ENCODE measurements at places on chromosomes 2 and 18.

DNA sequence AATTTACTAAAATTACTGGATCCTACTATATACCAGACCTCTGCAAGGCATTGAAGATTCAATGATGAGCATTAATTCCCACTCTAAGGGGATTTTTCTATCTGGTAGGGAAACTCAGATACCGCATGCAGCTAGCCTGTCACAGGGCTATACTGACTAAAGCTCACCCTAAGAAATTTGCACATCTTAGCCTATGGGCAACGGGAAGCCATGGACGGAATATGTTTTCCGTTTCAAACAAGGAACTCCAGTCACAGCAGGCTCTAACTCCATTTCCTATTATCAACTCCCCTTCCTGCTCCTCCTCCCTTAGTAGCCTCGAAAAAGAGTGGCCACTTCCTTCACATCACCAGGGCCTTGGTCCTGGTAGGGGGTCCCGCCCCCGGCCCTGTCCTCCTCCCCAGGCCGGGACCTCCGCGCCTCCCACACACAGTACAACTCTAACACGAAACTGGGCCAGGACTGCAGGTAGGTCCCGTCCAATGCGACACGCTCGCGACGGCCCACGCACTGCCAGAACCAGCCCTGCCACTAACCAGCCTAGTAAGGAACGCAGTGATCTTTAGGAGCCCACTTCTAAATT lies 659 bp upstream of the COX5B start:
- no peak for DNase-seq

- DNase-seq, result no peak
These were observed 99.7 kb downstream of the RND3 start for GRCh38 chr2:150387586-150388288.

DNA sequence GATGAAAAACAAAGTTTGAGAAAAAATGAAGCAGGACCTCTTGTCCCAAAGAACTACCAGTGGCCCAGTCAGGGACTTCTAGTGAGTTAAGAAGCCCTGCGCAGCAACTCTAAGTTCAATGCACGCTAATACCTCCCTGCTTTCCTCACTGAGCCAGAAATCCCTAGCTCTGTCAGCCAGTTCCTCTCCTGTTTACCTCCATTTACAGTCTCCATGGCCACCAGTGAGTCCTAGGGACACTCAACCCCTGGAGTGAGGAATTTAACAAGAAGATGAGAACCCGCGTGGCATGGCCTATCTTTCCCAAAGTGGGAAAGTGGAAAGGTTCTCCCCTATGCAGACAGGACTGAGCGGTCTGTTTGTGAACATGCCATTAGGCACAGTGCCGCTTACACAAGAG lies 31.0 kb downstream of the MRPL33 start:
- no peak for DNase-seq

DNA sequence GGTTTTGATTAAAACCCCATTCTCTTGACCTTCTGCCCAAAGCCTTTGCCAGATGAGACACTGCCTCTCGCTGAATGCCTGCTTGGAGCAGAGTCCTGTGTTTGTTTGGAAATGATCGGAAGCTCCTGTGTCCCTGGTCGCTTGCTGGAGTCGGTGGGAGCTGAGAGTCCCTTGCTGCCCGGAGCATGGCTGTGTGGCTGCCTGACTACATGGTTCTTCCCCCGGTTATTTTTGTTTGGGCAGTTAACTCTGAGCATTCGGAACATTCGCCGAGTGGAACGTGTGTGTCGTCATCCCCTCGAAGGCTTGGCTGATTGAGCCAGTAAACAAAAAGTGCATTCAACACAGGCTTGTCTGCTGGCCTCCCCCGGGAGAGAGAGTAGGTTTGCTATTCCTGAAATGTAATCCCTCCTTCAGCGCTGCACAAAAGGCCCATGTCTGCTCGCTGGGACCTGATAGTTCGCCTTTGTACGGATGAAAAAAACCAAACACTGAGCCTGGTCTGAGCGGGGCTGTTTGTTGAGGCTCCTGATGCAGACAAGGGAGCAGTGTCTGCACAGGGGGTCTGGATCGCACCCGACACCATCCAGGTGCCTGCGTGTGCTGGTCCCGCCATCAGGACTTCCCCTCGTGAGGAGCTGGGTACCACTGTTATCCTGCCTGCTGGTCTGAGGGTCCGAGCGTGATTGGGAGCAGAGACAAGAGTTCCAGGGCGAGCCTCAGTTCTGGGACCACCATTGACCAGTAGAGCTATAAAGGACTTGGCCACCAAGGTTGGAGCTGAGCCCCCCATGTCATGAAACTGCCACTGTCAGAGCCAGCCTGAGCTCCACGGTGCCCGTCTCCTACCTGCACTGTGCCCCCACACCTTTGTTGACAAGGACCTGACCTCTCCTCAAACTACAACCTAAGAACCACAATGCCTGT lies 83.8 kb downstream of the AGAP1 start:
- DNase-seq, result no peak

DNA sequence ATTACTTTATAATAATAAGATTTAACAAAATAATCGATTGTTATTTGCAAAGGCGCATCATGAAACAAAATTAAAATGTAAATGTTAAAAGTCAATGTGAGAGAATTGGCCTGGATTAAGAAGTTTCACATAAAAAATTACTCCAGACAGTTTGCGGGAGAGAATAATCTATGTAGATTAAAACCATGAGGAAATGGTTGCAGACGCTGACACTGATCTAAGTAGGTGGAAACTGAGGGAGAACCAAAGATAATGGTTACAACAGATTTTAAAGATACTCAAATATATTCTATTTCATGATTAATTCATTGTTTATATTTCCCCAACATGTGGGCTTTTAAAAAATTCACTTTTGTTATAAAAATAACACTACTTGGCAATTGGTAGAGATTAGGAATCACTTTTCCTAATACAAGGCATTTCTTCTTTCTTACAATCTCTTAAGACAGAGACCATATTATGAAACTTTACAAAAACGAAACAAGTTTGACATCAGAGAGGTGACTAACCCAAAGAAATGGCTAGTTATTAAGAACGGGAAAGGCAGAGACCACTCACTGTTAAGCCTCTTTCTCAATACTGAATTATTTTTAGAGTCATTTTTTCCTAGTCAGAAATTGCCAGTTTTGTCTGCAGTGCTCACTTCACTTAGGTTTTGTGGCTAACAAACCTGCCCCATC lies 1.6 kb downstream of the KANSL1L start:
- no peak for DNase-seq

DNA sequence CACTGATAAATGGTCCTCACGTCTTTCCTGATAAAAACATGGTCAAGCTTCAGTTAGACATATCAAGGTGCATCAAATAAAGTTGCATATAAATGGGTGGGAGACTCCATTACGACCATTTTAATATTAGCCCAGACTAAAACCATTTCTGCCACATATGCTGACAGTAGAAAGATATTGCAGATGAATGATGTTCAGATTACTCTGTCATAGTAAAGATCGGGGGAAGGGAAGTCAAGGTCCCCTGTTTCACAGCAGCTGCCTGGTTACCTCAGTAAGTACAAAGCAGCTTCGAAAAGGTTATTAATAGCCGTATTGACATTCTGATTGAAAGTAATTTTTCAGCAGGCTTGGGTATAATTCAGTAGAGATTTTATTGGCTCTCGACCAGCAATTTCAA lies 927.7 kb upstream of the CDH2 start:
- no peak for DNase-seq

GRCh38 chr2:235979753-235980435 lies 188.3 kb downstream of the GBX2 start:
- no peak for DNase-seq

GRCh38 chr2:217058791-217059755 lies 199.2 kb upstream of the TNP1 start:
- DNase-seq, result no peak

- no peak for DNase-seq
These were observed 145.3 kb upstream of the DAPL1 start for GRCh38 chr2:158649846-158650245.

- DNase-seq, result no peak
These were observed 404.0 kb downstream of the ADCYAP1 start for GRCh38 chr18:1308686-1309085.

GRCh38 chr2:27370816-27371620 lies 602 bp downstream of the SNX17 start:
- DNase-seq, result no peak

GRCh38 chr2:241051578-241052487 lies 50.3 kb downstream of the MTERF4 start:
- DNase-seq, result no peak

Data from activated CD4-positive, alpha-beta T cell treated with anti-CD3 and anti-CD28 coated beads for 24 hours (primary cell).